ENCODE measurements at places on chromosomes 11 and 22.

- no peak for DNase-seq
These were observed 10.9 kb downstream of the MADD start for GRCh38 chr11:47280860-47281259.

GRCh38 chr11:87454241-87454640 is 416.5 kb downstream of the TMEM135 start:
- DNase-seq: no peak

DNA sequence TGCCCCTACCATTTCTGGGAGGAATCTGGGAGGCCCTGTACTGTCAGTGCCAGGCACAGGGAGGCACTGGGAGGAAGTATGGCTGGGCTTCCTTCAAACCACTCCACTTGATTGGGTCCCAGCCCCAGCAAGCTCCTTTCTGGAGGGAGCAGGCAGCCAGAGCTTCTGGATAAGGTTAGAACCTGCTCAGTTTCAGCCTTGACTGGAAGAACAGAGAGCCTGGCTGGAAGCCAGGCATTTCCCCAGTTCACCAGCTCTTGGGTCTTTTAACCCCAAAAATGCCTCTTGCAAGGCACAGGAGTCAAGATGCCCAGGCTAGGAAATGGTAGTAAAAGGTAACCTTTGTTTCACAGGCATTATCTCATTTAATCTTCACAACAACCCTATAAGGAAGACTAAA is 9.0 kb upstream of the KCTD14 start:
- DNase-seq: no peak

GRCh38 chr22:43889860-43890253 is 2.0 kb downstream of the PNPLA5 start:
- DNase-seq: no peak

- no peak for DNase-seq
These were observed 27.1 kb downstream of the HPS5 start for GRCh38 chr11:18294862-18295261.

- no peak for DNase-seq
These were observed 101.9 kb upstream of the OLFML1 start for GRCh38 chr11:7383406-7383805.

- DNase-seq: peak; percentile 40
These were observed 787.1 kb upstream of the API5 start for GRCh38 chr11:42524534-42525227.

DNA sequence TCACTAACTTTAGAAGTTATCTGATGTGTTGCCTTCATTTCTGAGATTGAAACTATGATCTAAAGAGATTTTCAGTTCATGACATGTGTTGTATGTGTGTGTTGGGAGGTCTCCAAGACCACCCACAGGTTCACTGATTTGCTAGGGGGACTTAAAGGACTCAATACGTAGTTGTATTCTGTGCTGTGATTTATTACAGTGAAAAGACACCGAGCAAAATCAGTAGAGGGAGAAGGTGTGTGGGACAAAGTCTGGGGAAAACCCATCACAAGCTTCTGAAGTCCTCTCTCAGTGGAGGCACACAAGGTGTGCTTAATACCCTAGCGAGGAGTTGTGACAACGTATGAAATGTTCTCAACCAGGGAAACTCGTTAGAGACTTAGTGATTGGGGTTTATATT is 35.6 kb downstream of the RNF169 start:
- DNase-seq: no peak

- no peak for DNase-seq
These were observed 19.4 kb downstream of the MUC5AC start for GRCh38 chr11:1177020-1177770.

DNA sequence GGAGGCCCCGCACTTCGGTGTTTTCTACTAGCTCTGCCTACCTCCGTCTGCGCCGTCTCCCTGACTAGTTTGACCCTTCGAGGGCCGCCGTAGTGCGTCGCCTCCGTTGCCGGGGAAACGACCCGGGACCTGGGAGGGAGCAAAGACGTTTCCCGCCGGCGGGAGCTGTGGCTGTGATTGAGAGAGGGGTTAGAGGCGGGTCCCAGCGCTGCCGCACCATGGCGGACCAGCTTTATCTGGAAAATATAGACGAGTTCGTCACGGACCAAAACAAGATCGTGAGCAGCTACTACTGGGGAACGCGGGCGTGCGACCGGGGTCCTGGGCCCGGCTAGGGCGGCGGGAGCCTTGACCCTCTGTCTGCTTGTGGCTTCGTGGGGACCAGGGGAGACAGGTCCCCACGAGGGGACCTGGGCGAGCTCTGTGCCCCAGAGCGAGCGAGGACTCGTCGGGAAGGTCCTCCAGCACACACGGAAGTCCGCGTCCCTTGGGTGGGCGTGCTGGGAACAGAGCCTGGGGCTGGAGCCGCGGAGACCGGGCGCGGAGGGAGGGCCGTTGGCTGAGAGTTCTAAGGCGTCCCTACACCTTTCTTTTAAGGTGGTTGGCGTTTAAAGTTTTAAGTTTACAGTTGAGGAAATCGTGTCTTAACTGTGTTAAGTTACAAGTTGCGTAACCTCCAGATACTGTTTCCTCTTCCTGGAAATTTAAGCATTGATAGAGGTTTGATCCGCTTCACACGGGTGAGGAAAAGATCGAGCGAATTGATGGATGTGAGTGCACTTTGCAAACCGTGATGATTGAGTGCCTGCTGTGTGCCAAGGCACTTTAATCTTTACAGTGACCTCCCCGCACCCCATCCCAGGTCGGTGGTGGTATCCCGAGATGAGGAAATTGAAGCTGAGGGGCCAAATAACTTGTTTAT is at the start of gene POLD3:
Gene POLD3 (plus strand): TSS at position 142 of the 922 bp plus-strand sequence. CDS start 77 bp downstream, at position 219.
- DNase-seq: peak; percentile 56

- DNase-seq: no peak
These were observed 23.2 kb downstream of the ISX start for GRCh38 chr22:35089139-35089538.

DNA sequence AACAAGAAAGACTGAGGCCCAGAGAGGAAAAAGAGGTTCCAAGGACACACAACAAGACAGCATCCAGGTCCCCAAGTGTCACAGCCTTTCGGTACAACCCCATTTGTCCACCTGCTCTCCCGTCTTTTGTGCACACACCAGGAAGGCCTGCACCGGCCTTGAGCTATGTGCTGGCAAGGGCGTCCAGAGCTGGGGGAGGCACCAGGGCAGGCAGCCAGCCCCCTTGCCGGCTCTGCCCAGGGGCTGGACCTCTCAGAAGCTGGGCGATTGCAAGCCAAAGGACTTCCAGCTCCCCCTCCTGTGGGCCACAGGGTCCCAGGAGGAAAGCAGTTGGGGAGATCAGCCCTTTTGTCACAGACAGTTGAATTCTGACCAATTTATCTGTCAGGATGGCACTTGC is 210.5 kb downstream of the MN1 start:
- DNase-seq: no peak

DNA sequence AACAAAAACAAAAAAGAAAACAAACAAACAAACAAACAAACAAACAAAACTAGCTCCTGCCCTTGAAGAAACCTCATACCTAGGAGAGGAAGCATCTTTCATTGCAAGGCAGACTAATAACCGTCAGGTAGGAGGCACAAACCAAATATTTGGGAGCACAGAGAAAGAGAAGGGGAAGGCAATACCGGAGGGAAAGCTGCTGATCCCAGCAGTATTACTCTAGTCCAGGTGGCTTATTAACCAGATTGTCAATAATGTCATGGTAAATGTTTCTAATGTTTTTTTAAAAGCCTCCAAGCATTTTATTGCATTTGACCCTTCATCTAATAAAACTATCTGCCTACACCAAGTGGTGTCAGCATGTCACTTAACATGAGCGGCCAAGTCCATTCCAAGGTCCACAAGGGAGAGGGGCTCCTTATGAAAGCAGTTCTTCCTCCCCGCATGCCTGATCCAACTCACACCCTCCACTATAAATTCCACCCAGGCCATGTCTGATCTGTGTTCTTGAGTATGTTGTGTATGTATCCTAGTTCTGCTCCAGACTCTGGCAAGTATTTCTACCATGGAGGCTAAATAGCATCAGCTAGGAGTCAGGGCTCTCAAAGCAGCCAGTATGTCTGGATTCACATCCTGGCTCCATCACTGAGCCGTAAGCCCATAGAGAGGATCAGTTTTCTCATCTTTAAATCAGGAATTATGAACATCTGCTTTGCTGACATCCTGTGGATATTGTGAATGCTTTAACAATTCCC is 208.1 kb upstream of the TENM4 start:
- DNase-seq: no peak

DNA sequence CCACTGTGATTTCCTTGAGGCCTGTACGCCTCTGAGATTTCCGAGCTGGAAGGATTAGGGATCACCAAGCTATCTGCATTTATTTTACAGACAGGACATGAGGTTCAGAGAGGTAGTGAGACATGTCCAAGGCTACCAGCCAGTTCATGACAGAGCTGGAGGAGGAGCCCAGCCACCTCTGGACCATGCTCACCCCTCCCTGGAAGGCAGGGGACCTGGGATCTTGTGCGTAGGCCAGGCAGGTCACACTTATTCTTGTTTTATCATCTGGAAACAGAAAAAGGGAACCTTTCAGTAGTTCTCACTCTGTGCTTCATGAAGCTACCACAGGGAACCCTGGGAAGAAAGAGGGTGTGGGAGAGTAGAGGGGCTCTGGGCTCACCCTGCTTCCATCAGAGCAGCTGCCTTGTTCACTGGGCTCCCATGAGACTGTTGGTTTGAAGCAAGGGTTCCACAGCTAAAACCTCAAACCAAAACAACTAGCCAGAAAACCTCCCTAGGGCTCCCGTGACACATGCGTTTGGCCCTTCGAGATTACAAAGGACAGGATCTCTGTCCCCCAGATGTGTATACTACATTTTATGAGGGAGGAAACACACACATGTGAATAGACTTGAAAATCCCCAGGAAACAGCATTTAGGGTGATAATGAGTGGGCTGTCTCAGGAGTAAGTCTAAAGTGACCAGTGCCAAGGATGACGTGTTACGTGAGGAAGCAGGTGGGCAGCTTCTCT is 106.4 kb downstream of the DSCAML1 start:
- DNase-seq: no peak

DNA sequence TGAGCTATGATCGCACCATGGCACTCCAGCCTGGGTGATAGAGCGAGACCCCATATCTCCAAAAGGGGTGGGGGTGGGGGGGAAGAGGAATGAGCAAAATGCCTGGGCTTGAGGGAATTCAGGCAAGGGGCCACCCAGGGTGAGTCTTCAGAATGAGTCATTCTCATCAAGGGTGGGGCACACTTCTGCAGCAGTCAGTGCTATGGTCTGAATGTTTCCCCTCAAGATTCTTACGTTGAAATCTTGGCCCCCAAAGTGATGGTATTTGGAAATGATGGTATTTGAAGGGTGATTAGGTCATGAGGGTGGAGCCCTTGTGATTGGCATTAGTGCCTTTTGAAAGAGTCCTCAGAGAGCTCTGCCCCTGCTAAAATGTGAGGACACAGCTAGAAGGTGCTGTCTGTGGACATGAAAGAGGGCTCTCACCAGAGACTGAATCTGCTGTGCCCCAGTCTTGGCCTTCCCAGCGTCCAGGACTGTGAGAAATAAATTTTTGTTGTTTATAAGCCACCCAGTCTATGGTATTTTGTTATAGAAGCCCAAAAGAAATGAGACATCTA is 86.4 kb upstream of the THY1 start:
- no peak for DNase-seq

- no peak for DNase-seq
These were observed 90.1 kb downstream of the STK33 start for GRCh38 chr11:8503910-8504364.

DNA sequence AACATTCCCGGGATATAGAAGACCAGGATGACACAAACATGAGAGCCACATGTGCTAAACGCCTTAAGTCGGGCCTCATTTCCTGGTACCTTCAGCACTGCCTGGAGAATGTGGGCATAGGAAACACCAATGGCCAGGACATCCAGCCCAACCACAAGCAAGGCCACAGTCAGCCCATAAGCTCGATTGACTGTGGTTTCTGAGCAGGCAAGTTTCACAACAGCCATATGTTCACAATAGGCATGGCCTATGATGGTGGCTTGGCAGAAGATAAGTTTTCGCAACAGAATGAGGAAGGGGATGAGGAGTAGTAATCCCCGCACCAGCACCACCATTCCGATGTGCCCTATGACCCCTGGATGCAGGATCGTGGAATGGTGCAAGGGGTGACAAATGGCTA is 26.9 kb upstream of the OR56A1 start:
- no peak for DNase-seq

GRCh38 chr22:30742291-30743256 is 47.9 kb downstream of the OSBP2 start:
- no peak for DNase-seq

DNA sequence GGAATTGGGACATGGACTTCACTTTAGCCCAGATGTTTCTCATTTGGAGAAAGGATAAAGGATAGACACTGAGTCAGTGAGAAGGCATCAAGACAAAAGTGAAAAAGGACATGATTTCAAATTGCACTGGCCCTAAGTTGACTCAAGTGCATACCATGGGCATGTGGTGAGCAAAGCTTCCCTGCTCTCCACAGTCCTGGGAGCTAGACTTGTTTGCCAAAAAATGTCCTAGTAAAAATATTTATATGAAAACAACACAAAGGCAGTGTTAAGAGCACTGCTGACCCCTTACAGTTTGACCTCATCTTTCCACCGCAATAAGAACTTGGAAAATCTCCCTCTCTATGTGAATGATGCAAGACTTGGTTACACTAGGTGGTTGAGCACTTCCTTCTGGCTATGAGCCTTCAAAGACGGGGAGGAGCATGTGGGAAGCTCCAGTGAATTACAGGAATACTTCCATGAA is 46.5 kb upstream of the FIBIN start:
- DNase-seq: no peak

- no peak for DNase-seq
These were observed 54.8 kb downstream of the NAT10 start for GRCh38 chr11:34160049-34160721.

DNA sequence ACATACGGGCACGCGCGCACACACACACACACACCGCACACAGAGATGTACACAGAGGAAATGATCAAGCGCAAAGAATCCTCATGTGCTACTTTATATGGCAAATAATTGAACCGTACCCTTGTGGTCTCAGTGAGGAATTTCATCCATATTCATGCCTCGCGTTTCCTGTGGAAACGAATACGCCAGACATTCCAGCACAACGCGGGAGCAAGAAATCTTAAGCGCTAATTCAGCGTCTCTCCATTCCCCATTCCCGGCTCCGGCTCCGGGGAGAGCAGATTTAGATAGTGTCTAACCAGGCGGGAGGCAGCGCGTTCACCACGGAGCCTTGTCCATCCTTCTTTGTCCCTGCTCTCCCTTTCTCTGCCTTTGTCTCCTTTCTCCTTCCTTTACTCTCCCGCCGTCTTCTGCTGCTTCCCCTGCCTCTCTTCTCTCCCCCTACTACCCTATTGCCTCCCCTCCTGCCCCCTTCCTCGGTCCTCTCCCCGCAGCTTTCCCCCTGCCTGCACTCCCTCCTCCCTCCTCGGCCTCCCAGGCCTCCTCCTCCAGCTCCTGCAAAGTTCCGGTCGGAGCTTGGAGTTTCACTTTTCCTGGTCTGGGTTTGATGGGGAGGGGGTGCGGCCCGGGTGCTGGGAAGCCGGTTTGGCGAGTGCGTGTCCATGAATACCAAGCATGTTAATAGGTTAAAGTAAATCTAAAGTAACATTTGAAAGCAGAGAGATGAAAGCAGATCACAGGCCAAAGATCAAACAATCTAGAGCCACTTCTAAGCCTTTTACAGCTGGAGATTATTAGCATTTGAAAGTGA is 579.3 kb downstream of the BUD13 start:
- peak; percentile 65 for DNase-seq

All from iPS DF 19.7 (cell line).